Neural crest cell (in vitro differentiated cells): ENCODE measurements at places on chromosomes 6 and 20. TPM values are rescaled to one million over a fixed set of nuclear protein-coding genes. Genes with fewer than 3 reads are reported as not detected.

DNA sequence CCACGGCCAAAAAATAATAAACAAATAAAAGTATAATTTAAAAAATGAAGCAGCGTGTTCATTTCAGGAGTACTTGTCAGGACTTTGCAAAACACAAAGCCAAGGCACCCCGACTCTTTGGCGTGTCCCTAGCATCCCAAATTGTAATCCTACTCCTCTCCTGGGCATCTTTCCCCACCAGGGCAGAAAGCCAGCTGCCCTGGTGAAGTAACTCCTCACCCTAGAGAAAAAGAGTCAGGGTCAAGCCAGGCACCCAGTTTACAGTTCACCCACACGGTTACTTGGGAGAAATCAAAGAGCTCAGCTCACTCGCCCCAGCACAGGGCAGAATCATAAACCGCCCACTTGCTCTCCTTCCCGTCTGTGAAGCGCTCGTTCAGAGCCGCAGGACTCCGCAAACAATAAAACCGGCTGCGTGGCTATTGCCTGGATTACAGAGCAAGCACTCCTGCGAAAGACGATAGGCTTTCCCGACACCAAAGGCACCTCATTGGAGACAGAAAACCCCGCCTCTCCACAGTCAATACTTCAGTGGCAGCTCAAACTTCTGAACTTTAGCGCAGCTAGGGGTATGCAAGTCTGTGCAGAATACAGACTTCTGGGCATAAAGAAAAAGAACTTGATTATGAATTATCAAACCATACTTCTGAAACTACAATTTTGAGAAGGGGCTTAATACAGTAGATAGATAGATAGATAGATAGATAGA, 73.0 kb upstream of the NHSL1 start:
- H3K4me3 ChIP-seq: no peak overlapping the region
- no peak overlapping the region for H3K27ac ChIP-seq
- DNase-seq: peak; percentile 72
- peaks cover 38% of the 10 kb centered on the region for H3K4me1 ChIP-seq

GRCh38 chr6:49409951-49410542, 53.0 kb downstream of the MMUT start:
- peak; percentile 79 for DNase-seq
- peaks cover 2% of the 10 kb centered on the region for H3K36me3 ChIP-seq
- no peaks in the 10 kb centered on the region for H3K4me1 ChIP-seq

DNA sequence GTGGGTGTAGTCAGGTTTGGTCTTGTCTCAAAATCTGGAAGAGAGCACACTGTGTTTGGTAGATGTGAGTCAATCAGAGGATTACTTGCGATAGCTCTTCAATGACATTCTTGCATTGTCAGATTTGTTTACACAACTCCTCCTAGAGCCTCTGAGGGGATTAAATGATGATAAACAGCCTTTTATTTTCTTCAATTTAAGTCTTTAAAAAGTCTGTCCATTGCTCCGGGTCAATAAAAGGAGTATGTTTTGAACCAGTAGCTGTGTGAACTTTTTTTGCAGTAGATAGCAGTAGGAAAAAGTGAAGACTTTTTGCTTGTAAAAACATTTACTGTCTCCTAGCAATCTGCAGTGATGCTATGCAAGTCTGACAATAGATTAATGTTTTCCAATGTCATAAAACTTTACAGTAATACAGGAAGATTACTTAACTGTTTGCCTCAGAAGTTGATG, 49.9 kb downstream of the GJA1 start:
- no peak for DNase-seq
- H3K4me1 ChIP-seq: peaks cover 20% of the 10 kb centered on the region
- no peak overlapping the region for H3K27ac ChIP-seq
- H3K4me3 ChIP-seq: no peak overlapping the region

GRCh38 chr6:109081026-109081425, 13.6 kb downstream of the SESN1 start:
- no peaks in the 10 kb centered on the region for H3K27me3 ChIP-seq
- H3K27ac ChIP-seq: no peak overlapping the region
- DNase-seq: no peak
- H3K4me1 ChIP-seq: peaks cover 8% of the 10 kb centered on the region
- no peak overlapping the region for H3K4me3 ChIP-seq

GRCh38 chr6:111921103-111921502, 47.9 kb upstream of the FYN start:
- DNase-seq: no peak
- no peaks in the 10 kb centered on the region for H3K36me3 ChIP-seq
- no peak overlapping the region for H3K4me3 ChIP-seq
- no peaks in the 10 kb centered on the region for H3K27me3 ChIP-seq

GRCh38 chr6:37916675-37917074, 97.1 kb downstream of the ZFAND3 start:
- no peak overlapping the region for H3K27ac ChIP-seq
- no peak overlapping the region for H3K4me3 ChIP-seq
- no peaks in the 10 kb centered on the region for H3K36me3 ChIP-seq
- no peak for DNase-seq
- peaks cover 13% of the 10 kb centered on the region for H3K4me1 ChIP-seq
- H3K27me3 ChIP-seq: no peaks in the 10 kb centered on the region

DNA sequence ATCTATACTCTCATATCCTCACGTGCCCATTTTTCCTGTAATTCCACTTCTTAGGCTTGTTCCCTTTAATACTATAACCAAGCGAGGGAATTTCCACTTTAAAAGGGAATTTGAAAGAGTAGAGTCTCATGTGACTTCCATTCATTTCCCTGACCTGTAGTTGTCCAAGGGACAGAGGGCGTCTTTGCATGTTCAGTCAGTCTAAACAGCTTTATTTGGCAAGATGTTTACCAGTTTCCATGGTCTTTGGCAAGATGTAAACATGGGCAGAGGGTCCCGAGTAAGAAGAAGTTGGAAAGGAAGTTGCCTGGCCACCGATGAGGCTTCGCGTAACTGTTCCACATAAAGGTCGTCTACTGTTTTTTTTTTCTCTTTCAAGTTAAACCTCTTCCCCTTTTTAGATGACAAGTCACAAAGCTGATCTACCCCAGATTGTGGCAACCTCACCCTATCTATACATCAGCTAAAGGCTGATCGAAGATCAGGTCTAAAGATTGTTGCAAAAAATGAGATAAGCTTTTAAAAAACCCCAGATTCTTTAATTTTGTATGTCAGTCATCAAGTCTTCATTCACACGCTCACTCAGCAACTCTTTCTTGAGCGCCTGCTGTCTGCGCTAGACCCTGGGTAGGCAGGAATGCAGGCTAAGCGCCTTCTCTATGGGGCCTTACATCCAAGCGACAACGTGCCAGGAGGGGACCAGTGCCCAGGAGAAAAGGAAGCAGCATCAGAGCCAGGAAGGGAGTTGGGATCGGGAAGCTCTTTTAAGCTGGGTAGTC, 31.7 kb upstream of the CCR6 start:
- H3K27me3 ChIP-seq: no peaks in the 10 kb centered on the region
- no peaks in the 10 kb centered on the region for H3K36me3 ChIP-seq
- H3K4me1 ChIP-seq: peaks cover 12% of the 10 kb centered on the region
- H3K4me3 ChIP-seq: no peak overlapping the region

The OPRL1 gene
- 0.93 and 0.96 TPM in 2 replicates for total RNA-seq

The CPNE5 gene
- total RNA-seq: 0.54 and 1.0 TPM in 2 replicates

The GCLC gene
- 22.6 and 27.5 TPM in 2 replicates for total RNA-seq

The CAP2 gene
- total RNA-seq: 21.8 and 24.3 TPM in 2 replicates

The ENPP1 gene
- 4.0 and 4.9 TPM in 2 replicates for total RNA-seq
